ENCODE measurements at places on chromosomes 1 and 21. TPM values are rescaled to one million over a fixed set of nuclear protein-coding genes. Genes with fewer than 3 reads are reported as not detected.

GRCh38 chr1:177256153-177257075 is 85.7 kb downstream of the BRINP2 start:
- DNase-seq = peak; percentile 97

- no peak for DNase-seq
Observed at GRCh38 chr1:198909973-198910372, 271.1 kb downstream of the PTPRC start.

GRCh38 chr21:14480411-14481031 is 65.6 kb downstream of the SAMSN1 start:
- DNase-seq = no peak

GRCh38 chr1:96256130-96256790 is 465.3 kb upstream of the PTBP2 start:
- DNase-seq = no peak

DNA sequence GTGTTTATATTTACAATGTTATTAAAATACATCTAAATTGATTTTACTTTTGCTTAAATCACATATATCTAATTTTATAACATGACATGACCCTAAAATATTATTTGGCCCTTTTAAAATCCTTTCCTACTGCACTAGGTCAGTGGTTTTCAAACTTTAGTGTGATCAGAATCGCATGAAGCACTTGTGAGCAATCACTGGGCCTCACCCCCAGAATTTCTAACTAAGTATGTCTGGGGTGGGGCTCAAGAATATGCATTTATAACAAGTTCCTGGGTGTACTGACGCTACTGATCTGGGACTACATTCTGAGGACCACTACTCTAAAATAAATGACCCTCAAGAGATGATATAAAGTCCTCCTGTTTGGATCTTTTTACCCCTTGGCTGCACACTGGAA is 8.8 kb downstream of the COL24A1 start:
- no peak for DNase-seq

GRCh38 chr21:22136740-22137139 is 1138.5 kb downstream of the NCAM2 start:
- no peak for DNase-seq

- DNase-seq = no peak
Observed at GRCh38 chr1:230149751-230150584, 82.9 kb downstream of the GALNT2 start.

GRCh38 chr1:87426463-87427249 is 98.0 kb downstream of the LMO4 start:
- no peak for DNase-seq

DNA sequence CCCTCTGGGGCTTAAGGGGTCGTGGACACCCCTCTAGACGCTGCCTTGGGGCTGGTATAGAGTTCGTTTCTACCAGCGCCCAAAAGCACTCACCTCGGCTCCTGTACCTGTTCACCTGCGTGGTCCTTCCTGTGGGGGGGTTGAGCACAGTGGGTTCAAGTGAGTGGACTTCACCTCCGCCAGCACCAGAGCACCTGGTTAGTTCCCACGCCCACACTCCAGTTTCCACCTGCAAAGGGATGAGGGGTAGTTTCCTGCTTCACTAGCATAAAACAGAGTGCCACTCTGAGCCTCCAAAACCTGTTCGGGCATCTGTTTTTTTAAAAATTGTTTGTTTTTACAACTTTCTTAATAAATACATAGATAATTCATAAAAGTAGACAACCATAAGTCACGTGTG is 64.5 kb upstream of the SIPA1L2 start:
- no peak for DNase-seq

DNA sequence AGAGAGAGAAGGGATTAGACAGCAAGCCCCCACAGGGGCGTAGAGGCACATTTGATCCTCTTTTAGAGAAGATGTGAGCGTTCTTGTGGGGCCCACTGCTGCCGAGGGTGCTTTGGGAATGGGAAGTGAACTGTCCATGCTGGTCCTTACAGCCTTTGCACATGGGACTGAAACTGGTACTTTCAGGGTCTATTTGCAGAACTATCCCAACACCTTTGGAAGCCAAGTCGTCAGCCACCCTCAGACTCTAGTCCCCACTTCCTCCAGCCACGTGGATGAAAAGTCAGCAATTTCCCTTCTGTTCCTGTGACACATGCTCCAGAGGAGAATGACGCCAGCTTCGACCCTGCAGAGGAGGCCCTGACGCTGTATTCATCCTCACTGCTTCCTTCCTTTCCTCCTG is 2.6 kb upstream of the RAB7B start:
- DNase-seq = peak; percentile 24

- no peak for DNase-seq
Observed at GRCh38 chr1:37605806-37606474, 10.2 kb upstream of the GNL2 start.

GRCh38 chr1:212496682-212497081 is 64.0 kb downstream of the NENF start:
- no peak for DNase-seq

DNA sequence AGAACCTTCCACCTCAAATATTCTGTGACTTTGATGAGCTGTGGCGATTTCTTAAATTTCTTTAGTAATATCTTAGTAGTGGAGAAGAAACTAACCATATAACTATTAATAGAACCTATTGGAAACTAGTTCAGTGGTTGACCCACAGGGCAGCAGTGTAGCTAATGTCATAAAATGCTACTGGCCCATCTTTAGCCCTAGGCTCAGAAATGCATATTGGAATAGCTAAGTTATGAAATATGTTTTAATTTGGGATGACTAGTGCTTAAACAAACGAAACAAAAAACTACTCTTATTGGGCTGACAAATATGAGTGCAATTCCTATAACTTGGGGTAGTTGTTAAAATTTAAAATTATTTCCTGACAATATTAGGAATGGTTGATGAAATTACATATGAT is 20.2 kb downstream of the MACO1 start:
- DNase-seq = no peak

DNA sequence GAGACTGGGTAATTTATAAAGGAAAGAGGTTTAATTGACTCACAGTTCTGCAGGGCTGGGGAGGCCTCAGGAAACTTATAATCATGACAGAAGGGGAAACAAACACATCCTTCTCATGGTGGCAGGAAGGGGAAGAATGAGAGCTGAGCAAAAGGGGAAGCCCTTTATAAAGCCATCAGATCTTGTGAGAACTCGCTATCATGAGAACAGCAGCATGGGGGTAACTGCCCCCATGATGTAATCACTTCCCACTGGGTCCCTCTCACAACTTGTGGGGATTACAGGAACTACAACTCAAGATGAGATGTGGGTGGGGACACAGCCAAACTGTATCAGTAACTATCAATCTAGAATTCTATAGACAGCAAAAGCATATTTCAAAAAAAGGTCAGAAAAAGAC is 64.7 kb upstream of the ACTRT2 start:
- no peak for DNase-seq

DNA sequence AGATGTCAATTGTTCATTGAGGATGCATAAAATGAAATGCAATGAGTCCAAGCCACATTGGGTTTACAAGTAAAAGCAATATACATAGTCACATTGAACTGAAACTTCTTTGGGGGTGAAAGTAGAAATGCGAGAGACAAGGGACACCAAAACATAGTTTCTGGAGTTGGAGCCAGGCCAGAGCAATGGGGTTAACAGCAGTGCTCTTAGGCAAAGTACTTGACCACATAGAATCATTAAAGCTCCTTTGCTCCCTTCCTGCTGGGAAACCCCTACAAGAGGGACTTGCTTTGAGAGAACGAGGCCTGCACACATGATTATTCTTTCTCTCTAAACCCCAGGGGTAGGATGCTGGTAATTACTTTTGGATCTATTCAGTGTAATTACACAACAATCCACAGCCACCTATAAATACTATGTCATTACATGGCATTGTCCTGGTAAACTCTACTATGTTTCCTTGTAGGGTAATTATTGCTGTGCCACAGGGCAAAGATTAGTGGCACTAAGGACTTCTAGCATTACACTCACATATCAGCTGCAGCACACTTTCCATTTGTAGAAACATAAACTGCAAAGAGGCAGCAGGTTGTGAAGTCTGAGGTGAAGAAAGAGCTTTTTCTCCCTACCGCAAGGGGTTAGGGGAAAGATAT is 421.6 kb upstream of the PBX1 start:
- DNase-seq = no peak

DNA sequence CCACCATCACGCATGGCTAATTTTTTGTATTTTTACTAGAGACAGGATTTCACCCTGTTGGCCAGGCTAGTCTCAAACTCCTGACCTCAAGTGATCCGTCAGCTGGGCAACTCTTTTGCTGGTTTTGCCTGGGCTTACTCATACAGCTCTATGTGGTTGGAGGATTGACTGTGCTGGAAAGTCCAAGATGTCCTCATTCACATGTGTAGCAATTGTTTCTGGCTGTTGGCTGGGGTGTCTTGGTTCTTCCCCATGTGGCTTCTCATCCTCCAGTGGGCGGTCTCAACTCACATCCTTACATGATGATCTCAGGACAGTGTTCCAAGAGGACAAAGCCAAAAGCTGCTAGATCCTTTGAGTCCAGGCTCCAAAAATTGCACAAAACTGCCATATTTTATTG is 53.3 kb downstream of the TEX35 start:
- DNase-seq = no peak

DNA sequence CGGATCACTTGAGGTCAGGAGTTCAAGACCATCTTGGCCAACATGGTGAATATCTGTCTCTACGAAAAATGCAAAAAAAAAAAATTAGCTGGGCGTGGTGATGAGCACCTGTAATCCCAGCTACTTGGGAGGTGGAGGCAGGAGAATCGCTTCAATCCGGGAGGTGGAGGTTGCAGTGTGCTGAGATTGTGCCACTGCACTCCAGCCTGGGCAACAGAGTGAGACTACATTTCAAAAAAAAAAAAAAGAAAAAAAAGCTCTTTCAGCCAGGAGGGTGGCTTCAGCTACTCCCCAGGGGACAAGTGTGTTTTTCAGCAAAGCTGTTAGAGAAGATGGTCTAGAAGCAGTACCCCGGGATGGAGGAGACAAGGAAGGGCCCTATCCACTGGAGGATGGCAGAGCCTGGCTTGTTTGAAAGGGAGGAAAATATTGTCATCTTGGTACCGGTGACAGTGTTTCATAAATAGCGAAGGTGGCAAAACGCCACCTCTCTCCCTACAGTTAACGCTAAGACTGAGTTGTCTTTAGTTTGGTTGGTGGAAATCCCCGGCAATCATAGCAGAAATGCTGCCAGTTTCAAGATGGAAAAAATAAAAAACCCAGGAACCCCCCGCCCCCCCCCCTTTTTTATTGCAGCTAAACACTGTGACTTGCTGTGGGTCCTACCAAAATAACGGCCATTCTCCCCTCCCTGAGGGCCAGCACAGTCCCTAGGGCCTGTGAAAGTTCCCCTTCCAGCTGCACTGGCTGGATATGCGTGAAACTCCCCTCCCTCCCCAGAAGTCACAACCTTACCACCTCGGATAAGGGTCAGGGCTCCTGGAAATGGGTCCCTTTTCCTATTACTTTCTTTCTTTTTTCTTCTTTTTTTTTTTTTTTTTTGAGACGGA is 3.5 kb downstream of the PIK3CD start:
- DNase-seq = no peak

DNA sequence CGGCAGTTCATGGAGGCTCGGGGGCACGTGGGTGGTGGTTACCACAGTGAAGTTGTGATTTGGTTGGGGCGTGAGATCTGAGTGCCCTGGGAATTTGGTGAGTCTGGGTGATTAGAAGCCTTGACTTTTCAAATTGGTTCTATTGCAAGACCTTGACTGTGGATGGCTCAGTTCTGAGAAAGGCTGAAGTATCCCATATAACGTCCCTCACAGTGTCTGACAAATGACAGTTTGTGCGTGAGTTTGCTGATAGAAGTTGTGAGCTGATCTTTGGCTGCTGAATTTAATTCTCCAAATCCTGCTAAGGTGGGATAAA is 549 bp downstream of the MSH4 start:
- no peak for DNase-seq

GRCh38 chr1:152392909-152393308 is 21.2 kb downstream of the CRNN start:
- no peak for DNase-seq

DNA sequence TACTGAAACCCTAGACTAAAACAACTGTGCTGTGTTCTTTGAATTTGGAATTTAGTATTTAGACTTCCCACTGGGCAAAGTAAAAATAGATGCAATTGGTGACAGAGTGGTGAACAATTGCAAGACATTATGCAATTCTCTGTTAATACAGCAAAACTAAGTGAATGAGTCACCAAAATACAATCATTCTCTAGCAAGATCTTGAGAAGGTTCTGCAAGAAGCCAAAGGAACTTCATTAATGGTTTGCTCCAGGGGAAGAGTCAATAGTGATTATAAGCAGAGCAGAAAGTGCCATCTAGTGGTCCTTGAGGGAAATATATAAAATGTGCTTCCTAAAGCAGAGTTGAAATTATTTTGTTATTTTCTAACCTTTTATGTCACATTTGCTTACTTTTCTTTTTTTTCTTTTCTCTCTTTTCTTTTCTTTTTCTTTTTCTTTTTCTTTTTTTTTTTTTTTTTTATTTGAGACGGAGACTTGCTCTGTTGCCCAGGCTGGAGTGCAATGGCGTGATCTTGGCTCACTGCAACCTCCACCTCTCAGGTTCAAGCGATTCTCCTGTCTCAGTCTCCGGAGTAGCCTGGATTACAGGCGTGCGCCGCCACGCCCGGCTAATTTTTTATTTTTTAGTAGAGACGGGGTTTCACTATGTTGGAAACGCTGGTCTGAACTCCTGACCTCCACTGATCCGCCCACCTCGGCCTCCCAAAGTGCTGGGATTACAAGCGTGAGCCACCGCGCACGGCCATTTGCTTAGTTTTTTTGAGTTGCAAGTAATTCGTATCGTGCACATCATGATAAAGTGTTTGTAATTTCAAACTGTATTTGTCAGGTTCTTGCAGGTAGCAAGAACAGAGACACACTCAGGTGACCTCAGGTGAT is 99.2 kb downstream of the CTH start:
- peak; percentile 88 for DNase-seq

DNA sequence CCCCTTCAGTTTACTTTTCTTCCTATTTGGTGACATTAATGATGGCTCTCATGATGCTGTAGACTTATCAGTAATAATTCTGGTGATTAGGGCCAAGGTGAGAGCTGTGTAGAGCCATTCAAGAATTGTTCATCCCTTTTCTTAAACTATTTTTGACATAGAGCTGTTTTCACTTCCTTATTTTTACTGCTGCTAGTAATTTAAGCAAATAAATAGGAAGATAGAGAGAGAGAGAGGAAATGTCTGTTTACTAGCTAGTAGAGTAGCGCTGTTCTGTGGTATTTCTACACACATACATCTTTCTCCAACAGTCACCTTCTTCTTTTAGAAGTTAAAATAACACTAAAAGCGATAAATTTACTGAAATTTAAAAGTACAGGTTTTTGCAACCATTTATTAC is 678.0 kb upstream of the ZP4 start:
- no peak for DNase-seq

- DNase-seq = no peak
Observed at GRCh38 chr1:244075247-244075722, 24.2 kb downstream of the ZBTB18 start.

The NT5C1A gene
- not detected for total RNA-seq

The KCNJ15 gene
- 0.22 TPM for total RNA-seq

The OR2L3 gene
- not detected for total RNA-seq

The DPM3 gene
- total RNA-seq = 25.5 TPM

The CYYR1 gene
- 6.3 TPM for total RNA-seq

The RIPPLY3 gene
- not detected for total RNA-seq

The TSPEAR gene
- total RNA-seq = under 0.01 TPM

Data from lung microvascular endothelial cell (primary cell).